Bronchial epithelial cell (primary cell): ENCODE measurements at places on chromosomes 13 and 19.

DNA sequence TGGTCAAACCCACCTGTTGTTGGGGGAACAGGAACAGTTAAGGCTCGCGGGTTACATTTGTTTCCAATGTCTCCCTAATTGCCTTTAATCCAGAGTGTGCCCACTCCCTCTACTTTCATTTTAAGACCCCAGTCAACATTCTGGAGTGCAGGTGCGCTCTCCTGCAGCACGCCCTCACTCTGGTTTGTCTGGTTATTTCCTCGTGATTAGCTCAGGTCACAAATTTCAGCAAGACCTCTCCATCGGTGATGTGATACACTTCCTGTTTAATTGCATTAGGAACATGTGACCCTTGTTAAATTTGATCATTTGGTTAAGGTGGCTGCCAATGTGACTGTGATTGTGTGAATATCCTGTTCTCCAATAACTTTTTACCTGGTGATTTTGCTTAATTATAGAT is 53.0 kb downstream of the TEX29 start:
- DNase-seq = no peak

DNA sequence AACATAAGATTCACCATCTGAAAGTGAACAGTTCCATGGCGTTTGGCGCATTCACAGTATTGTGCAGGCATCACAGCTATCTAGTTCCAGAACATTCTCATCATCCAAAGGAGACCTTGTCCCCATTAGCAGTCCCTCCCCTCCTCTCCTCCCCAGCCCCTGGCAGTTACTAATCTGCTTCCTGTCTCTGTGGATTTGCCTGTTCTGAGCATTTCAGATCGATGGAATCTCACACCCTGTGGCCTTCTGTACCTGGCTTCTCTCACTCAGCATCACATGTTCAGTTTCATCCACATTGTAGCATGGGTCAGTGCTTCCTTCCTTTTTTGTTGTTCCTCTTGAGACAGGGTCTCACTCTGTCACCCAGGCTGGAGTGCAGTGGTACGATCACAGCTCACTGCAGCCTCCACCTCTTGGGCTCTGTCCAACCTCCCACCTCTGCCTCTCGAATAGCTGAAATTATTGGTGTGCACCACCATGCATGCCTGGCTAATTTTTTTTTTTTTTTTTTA is 34.6 kb downstream of the CRTC1 start:
- DNase-seq = no peak

GRCh38 chr19:5957170-5957569 is 20.8 kb downstream of the RANBP3 start:
- peak; percentile 58 for DNase-seq

DNA sequence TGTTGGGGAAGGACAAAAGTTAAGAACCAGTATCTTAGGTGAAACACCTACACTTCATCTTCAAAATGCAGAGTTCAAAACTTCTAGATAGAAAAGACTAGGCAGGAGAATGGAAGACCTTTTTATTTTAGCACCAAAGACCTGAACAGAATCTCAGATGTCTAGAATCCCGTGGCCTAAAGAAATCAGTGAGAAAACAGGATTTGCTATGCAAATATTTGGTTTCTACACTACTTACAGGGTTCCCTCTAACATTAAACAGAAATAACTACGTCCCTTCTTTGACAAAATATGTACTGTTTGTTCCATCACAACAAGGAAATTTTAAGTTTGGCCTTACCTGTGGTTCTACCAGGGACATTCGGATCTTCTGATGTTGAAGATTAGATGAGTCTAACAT is 21.5 kb downstream of the DIS3 start:
- no peak for DNase-seq

DNA sequence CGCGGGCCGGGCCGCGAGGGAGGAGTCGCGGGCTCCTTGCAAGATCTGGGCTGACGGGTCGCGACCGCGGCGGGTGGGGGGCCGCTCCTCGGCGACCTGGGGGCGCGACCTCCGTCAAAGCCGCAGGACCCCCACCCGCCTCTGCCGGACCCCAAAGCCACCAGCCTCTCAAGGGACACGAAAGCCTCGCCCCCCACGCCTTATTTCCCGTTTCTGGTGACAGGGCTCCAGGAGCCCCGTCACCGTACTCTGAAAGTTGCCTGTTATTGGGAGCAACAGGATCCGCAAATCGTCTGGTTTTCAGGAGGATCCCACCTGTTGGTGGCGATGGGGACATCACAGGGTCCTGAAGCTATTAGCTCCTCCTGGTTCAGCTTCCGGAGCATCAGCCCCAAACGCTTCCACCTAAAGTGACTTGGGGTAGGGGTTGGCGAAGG is 530 bp downstream of the MAU2 start:
- DNase-seq = no peak

GRCh38 chr19:9848762-9849161 is 13.6 kb downstream of the PIN1 start:
- DNase-seq = no peak

GRCh38 chr13:26991508-26992181 is 180.0 kb downstream of the USP12 start:
- DNase-seq = no peak

DNA sequence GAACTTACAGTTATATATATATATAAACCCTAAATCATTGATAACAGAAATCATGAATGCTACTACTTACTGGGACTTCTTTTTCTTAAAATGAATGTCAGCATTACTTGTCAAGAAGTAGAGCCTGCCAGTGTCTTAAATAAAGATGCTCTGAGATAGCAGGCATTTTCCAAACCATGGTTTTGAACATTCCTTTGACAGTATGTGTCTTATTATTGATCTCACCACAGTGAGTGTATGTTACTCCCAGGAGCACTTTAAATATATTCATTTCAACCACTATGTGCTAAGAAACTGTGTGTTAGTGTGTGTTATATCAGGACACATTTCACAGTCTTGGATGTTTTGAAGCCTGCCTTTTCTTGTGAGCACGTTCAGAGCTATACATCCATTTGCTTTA is 28.2 kb downstream of the TNFRSF19 start:
- DNase-seq = no peak
